ENCODE measurements at places on chromosomes 16 and 17.

GRCh38 chr16:58365623-58366022 is 26.6 kb upstream of the GINS3 start:
- no peak for DNase-seq

- DNase-seq: no peak
Observed at GRCh38 chr17:43995150-43995471, 9.3 kb upstream of the NAGS start.

GRCh38 chr17:47636273-47637030 is 13.3 kb upstream of the KPNB1 start:
- no peak for DNase-seq

- no peak for DNase-seq
Observed at GRCh38 chr17:44293509-44294226, 14.7 kb upstream of the RUNDC3A start.

GRCh38 chr17:48571024-48571818 is 6.9 kb downstream of the HOXB4 start:
- no peak for DNase-seq

DNA sequence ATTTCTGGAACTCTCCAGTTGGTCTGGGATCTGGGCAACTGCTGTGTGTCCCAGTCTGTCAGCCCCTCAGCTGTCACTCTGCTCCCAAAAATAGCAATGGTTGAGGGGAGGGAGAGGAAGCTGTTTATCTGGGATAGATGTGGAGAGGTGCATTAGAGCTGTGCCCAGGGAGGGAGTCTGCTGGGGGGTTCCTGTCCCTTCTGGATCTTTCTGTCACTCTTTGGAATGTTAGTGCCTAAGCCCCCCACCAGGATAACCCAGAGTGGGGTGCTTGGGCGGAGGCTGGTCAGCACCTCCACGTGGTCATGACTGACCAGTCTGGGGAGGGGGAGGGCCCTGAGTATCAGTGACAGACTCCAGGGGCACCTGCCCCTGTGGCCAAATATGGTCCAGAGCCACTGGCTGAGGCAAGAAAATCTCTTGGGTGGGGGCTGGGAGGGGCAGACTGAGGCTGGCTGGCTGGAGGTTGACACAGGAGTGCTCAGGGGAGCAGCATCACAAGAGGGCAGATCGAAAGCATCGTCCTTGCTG is at the start of gene UNC45B:
Gene UNC45B, plus strand, starts transcription at position 443 of the 531 bp plus-strand sequence. CDS start 447 bp downstream, outside the sequence.
- DNase-seq: no peak

DNA sequence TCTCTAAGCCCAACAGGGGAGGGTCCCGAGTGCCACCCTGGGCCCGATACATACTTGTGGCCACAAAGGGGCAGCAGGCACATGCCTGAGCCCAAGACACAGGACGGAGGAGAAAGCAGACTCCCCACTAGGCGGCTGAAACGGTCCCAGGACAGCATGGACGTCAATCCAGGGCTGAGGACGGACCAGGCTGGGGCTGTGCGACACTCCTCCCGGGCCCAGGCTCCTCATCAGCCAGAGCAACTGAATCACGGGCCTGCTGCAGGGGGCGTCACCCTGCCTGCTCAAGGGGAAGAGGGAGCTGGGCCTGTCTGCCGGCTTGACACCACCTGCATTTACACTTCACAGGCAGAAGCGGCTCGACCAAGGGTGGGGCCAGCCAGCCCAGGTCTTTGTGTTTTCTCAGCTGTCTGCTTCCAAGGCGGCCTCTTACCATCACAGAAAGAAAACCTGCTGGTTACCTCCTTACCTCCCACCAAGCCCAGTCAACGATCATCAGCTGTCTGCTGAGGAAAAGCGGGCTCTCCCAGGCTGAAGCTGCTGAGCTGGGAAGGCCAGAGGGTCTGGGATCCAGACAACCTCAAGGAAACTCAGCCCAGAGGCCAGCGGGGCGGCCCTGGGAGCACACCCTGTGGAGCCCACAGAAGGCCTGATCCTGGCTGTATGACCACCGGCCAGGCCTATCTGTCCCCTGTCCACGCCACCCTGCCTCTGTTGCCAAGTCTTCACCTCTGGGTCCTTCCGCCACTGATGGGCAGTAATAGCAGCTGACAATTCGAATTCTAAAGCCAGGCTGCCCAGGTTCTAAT is 26.4 kb downstream of the KIFC3 start:
- no peak for DNase-seq

DNA sequence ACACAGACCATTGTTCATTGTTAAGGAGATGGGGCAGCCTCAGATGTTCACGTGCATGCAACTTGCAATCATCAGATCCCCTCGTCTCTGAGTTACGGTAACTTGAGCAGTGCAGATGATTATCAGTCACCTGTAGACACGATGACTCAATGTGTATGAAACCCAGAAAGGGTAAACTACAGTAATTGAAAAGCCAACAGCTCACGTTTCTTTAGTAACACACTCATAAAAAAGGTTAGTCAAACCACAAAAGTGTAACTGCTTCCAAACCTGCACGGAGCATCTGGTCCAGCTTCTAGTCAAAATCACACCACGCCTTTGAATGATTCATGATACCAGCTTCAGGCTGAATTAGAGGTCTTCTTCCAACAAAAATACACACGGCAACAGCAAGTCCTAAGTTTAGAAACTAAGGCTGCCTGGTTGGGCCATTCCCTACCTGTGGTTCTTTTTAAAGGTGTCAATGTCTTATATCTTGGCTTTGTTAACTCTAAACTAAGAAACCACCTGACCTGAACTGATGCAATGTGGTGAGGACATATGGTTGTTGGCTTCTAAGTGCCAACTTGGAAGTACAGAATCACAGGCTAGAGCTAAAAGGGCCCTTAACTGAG is 32.3 kb downstream of the GRB7 start:
- DNase-seq: no peak

DNA sequence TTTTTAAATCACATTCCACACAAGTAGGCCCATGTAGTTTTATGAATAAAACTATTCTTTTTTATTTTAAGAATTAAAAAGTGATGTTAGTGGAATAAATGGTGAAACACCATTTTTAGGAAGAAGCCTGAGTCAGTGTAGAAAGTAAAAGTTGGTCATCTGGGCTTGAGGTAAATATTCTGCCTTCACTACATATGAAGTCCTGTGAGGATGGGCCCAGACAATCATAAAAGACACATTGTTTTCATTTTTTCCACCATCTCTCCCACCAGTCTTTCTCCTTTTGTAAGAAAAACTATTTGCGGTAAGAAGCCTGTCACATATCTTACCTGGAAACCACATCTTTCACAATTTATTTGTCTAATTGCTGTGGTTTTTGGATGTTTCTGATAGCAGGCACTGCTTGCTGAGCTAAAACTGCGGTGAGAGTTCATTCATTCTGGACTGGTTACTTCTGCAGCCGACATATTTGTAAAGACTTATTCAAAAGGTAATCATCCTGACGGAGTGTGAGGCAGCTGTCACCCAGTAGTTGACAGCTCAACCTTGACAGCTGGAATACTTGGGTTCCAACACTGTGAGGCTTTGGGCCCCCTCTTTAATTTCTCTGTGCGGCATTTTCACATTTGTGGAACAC is 10.6 kb upstream of the RFFL start:
- DNase-seq: no peak

GRCh38 chr17:7714721-7715594 is 2.6 kb upstream of the DNAH2 start:
- no peak for DNase-seq

DNA sequence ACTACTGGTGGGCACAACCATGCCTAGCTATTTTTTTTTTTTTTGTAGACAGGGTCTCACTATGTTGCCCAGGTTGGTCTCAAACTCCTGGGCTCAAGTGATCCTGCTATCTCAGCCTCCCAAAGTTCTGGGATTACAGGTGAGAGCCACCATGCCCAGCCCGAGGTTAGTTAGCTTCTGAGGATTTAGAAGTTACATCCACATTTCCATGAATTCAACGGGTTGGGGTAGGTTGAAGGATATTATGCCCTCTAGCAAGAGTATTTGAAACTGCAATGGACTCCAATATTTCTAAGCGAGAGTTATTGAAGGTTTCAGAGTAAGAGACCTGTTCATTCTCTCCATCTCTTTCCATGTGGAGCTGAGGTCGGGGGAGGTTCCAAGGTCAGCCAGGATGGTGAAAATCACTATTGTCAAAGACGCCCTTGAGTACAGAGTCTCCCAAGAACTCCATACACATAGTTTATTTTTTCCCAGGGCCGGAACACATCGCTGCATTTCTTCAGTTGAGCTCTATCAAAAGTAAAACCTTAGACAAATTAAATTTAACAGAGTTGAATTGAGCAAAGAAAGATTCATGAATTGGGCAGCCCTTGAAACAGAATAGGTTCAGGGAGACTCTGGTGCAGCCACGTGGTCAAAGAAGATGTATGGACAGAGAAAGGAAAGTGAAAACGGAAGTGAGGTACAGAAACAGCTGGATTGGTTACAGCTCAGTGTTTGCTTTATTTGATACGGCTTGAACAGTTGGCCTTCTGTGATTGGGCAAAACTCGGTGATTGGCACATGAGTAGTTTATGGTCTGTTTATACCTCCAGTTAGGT is 19.0 kb upstream of the ITPRIPL2 start:
- no peak for DNase-seq

DNA sequence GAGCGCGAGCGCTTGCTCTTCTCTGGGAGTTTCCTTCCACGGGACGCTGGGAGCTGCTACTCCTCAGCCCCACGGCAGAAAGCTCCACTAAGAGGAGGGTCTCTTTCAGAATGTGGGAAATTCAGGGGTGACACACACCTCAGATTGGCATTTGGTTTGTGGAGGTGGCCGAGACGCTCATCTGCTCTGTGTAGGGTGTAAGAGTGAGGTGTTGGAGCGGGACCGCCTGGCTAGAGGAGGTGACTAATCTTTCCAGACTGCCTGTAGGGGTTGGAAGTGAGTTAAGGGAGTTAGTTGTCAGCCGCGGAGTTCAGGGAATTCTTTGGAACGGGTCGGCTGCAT is 735 bp downstream of the PSMD11 start:
- DNase-seq: peak; percentile 30

GRCh38 chr17:64723781-64724180 is 61.7 kb upstream of the SMURF2 start:
- DNase-seq: no peak

GRCh38 chr16:50024207-50024606 is 818 bp upstream of the CNEP1R1 start:
- no peak for DNase-seq

DNA sequence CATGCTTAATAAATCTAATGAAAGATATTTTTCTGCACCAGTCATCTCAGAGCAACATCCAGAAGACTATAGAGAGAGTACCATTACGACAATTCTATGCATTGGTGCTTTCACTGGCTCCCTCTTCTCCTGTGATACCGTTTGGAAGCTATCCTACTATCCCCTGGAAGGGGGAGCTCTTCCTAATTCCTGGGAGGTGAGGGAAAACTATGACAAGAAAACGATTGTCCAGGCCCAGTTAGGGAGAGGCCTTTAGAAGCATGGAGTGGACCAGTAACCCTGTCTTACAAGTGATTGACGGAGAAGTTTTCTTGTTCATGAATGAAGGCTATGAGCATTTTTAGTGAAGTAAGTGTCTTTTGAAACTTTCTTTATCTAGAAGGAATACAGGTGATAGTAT is 150.2 kb downstream of the TANC2 start:
- DNase-seq: no peak

DNA sequence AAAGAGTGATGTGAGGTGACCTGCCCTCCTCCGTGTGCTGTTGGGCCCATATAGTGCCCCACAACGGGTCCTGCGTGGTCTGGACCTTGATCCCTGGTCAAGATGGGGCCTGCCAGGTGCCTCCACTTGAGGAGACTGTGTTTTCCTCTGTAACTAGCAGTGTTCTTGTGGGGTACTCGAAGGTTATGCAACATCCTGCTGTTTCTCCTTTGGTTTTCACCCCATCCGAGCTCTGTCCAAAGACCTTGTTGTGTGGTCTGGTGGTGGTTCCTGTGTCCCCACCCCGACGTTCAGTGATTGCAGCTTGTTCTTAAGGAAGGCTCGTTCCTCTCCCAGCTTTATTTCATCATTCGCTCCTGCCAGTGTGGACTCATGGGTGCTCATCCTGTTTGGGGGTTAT is 38.7 kb upstream of the ZNF750 start:
- no peak for DNase-seq

GRCh38 chr16:11297492-11298142 is 16.5 kb upstream of the PRM1 start:
- DNase-seq: no peak

DNA sequence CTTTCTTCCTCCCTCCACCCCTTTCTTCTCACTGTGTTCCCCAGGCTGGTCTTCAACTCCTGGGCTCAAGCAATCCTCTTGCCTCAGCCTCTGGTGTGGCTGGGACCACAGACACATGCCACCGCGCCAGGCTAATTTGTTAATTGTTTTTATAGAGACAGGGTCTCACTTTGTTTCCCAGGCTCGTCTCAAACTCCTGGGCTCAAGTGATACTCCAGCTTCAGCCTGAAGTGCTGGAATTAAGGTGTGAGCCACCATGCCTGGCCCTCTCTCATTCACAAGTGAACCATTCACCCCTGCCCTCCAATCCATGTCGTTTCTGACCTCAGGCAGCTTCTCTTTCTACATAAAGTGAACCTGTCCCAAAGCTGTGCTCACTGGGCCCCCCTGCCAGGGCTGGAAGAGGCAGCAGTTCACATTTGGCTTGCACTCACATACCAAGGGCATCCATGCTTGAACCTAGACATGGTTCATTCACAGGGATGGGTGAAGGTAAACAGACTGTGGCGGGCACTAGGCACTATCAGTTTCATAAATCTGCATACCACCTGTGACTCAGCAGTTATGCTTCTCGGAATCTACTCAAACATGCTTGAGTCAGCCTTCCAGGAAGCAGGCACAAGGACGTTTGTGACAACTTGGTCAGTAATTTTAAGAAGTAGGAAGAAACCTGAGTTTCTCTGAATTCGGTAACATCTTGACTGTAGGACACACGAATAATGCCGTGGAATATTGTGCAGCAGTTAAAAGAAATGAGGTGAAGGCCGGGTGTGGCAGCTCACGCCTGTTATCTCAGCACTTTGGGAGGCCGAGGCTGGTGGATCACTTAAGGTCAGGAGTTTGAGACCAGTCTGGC is 6.0 kb upstream of the RNF213 start:
- DNase-seq: peak; percentile 66

GRCh38 chr16:23249830-23250229 is 52.3 kb upstream of the SCNN1B start:
- no peak for DNase-seq

GRCh38 chr16:22381392-22381791 is 7.0 kb upstream of the CDR2 start:
- DNase-seq: no peak

DNA sequence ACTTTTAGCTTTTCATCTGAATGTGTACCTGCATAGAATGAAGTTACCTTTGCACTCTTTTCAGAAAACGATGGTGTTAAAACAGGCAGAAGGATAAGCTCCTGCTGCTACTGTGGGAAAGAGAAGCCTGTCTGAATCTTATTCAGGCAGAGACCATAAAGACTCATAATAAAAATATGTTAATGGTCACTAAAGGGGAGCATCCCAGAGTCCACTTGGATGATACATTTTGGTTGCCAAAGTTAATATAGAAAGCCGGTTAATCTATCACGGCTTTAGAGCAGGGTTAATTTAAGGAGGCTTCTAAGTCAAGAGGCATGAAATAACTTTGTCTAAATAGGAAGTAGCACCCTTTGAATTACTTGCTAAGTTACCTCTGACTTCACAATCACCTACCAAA is 2.9 kb downstream of the MARCHF10 start:
- DNase-seq: no peak

- DNase-seq: no peak
Observed at GRCh38 chr17:1803280-1803679, 26.4 kb downstream of the SMYD4 start.

GRCh38 chr16:27824006-27824405 is 239.5 kb downstream of the GSG1L start:
- DNase-seq: no peak

Data from GM04504 (cell line).